Right renal pelvis (tissue), 4 donors: ENCODE measurements at places on chromosomes 6 and 20. TPM values are rescaled to one million over a fixed set of nuclear protein-coding genes. Genes with fewer than 3 reads are reported as not detected.

The PTGIS gene
- 28.1 TPM for polyA plus RNA-seq

The MEP1A gene
- not detected for polyA plus RNA-seq

The NHLRC1 gene
- 2.2 TPM for polyA plus RNA-seq

The ADGRG6 gene
- polyA plus RNA-seq = 31.8 TPM

The PI3 gene
- polyA plus RNA-seq = not detected

The SNRNP48 gene
- 21.4 TPM for polyA plus RNA-seq

The TTLL9 gene
- 3.1 TPM for polyA plus RNA-seq
